ENCODE measurements at places on chromosomes 13 and 19. TPM values are rescaled to one million over a fixed set of nuclear protein-coding genes. Genes with fewer than 3 reads are reported as not detected.

GRCh38 chr13:98965325-98965724 is 12.5 kb downstream of the DOCK9 start:
- H3K36me3 ChIP-seq, result no peaks in the 10 kb centered on the region
- H3K27me3 ChIP-seq, result no peaks in the 10 kb centered on the region
- no peak overlapping the region for H3K27ac ChIP-seq

GRCh38 chr19:48962029-48962848 is 2.9 kb upstream of the FTL start:
- peak overlapping the region; percentile 97 for H3K27ac ChIP-seq
- no peaks in the 10 kb centered on the region for H3K27me3 ChIP-seq
- H3K4me3 ChIP-seq, result no peak overlapping the region
- peaks cover 22% of the 10 kb centered on the region for H3K36me3 ChIP-seq
- H3K4me1 ChIP-seq, result peaks cover 50% of the 10 kb centered on the region

DNA sequence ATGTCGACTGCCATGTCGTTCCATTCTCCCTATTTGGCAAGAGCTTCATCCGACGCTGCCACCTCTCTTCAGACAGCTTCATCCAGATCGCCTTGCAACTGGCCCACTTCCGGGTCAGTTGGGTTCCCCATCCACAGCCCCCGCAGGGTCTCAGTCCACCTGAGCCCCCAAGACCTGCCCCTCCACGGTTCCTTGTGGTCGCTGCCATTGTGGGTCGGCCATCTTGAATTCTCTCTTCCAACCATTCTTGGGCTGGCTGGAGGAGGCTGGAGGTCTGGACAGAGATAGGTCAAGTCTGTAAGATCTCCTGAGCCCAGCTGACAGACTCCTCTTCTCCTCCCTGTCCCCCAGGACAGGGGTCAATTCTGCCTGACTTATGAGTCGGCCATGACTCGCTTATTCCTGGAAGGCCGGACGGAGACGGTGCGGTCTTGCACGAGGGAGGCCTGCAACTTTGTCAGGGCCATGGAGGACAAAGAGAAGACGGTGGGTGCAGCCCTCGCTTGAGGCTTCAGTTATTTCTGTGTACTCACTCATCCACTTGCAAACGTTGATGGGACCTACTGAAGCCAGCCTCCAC is 19.5 kb downstream of the CPT1C start:
- H3K27me3 ChIP-seq, result no peaks in the 10 kb centered on the region
- DNase-seq, result no peak

- no peak overlapping the region for H3K4me3 ChIP-seq
- no peaks in the 10 kb centered on the region for H3K36me3 ChIP-seq
- no peak for DNase-seq
- H3K27ac ChIP-seq, result no peak overlapping the region
- no peaks in the 10 kb centered on the region for H3K4me1 ChIP-seq
- H3K27me3 ChIP-seq, result no peaks in the 10 kb centered on the region
These were observed 40.6 kb downstream of the DCLK1 start for GRCh38 chr13:36090592-36090991.

DNA sequence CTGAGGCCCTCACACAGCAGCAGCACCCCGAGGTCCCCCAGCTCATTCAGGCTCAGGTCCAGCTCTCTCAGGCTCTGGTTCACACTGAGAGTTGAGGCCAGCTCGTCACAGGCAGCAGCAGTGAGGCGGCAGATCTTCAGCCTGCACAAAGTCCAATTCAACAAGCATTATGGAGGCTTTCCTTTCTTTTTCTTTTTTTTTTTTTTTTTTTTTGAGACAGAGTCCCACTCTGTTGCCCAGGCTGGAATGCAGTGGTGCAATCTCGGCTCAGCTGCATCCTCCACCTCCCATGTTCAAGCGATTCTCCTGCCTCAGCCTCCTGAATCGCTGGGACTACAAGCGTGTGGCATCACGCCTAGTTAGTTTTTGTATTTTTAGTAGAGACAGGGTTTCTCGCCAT is 22.9 kb downstream of the NLRP12 start:
- no peaks in the 10 kb centered on the region for H3K36me3 ChIP-seq
- H3K4me3 ChIP-seq, result no peak overlapping the region
- no peaks in the 10 kb centered on the region for H3K27me3 ChIP-seq
- no peaks in the 10 kb centered on the region for H3K4me1 ChIP-seq

- no peaks in the 10 kb centered on the region for H3K36me3 ChIP-seq
- H3K27me3 ChIP-seq, result no peaks in the 10 kb centered on the region
- no peak for DNase-seq
- H3K4me3 ChIP-seq, result no peak overlapping the region
- peaks cover 13% of the 10 kb centered on the region for H3K4me1 ChIP-seq
- H3K27ac ChIP-seq, result no peak overlapping the region
These were observed 11.4 kb downstream of the ZNF541 start for GRCh38 chr19:47561440-47562057.

GRCh38 chr19:49335071-49335783 is at the start of gene CD37:
TSS of gene CD37 (plus strand) at chr19:49335406. CDS start at chr19:49335541, 135 bp downstream.
- peaks cover 63% of the 10 kb centered on the region for H3K4me1 ChIP-seq
- H3K36me3 ChIP-seq, result peaks cover 6% of the 10 kb centered on the region
- H3K27me3 ChIP-seq, result no peaks in the 10 kb centered on the region
- H3K27ac ChIP-seq, result no peak within 1 kb of the TSS

DNA sequence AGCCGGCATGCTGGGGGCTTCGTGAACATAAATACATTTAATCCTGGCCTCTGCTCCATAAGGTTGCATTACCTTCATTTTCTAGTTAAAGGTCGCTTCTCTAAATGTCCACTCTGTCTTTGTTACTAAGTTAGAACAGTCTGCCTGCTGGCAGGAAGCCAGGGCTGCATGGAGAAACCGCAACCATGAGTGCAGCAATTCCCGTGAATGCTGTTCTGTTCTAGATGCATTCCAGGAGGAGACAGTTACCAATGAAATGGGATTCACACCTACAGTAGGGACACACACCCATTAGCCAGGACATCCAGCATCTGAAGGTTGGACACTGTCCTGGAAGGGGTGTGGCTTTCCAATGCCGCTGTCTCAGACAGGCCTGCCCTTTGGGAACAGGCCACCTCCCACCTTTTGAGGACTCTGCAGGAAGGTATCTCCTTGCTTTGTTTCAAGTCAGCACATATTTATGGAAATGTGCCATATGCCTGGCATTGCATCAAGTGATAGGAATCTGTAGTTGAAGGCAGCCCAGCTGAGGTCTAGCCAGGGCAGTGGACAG is 129.7 kb downstream of the SLC7A1 start:
- peak; percentile 31 for DNase-seq
- no peaks in the 10 kb centered on the region for H3K4me1 ChIP-seq
- no peaks in the 10 kb centered on the region for H3K27me3 ChIP-seq
- H3K36me3 ChIP-seq, result no peaks in the 10 kb centered on the region

DNA sequence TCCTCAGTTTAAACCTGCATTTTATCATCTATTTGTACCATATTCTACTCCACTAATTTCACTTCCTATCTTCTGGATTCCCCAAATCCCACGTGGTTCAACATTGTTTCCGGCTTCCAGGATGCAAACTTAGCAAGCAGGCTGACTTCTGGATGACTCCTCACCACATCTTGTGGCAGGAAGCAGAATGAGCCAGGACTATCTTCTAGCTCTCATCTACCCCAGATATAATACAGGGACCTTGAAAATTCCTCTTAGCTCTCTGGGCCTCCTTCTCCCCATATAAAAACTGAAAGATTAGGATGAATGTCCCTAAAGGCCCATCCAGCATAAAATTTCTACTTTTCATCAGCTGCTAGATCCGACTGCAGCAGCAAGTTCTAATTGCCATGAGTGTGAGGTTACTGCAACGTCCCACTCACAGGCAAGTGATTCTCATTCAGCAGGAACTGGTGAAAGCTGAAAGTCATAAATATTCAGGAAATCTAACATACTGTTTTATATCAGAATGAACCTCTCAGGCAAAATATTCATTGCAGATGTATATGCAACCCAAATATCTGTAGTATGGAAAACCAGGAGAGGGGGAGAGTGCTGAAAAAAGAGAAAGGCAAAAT is 93.4 kb downstream of the KCTD12 start:
- no peak overlapping the region for H3K4me3 ChIP-seq
- H3K27me3 ChIP-seq, result no peaks in the 10 kb centered on the region
- no peaks in the 10 kb centered on the region for H3K36me3 ChIP-seq
- no peak overlapping the region for H3K27ac ChIP-seq

GRCh38 chr13:43961909-43962308 is 82.2 kb downstream of the LACC1 start:
- H3K27me3 ChIP-seq, result no peaks in the 10 kb centered on the region
- H3K4me1 ChIP-seq, result no peaks in the 10 kb centered on the region
- no peak overlapping the region for H3K4me3 ChIP-seq
- DNase-seq, result no peak
- no peaks in the 10 kb centered on the region for H3K36me3 ChIP-seq

The CSNK1A1L gene
- not detected for total RNA-seq

The SYNGR4 gene
- not detected for total RNA-seq

The ZNF578 gene
- total RNA-seq, result 4.4 TPM

The VSIG10L gene
- total RNA-seq, result not detected

Data from stomach (tissue), 19 donors.